Activated CD8-positive, alpha-beta memory T cell treated with anti-CD3 and anti-CD28 coated beads for 24 hours (primary cell): ENCODE measurements at places on chromosomes 3 and 15.

GRCh38 chr3:122502139-122502538, 12.6 kb downstream of the KPNA1 start:
- DNase-seq = no peak

GRCh38 chr15:59741274-59741906, 52.3 kb upstream of the BNIP2 start:
- no peak for DNase-seq

DNA sequence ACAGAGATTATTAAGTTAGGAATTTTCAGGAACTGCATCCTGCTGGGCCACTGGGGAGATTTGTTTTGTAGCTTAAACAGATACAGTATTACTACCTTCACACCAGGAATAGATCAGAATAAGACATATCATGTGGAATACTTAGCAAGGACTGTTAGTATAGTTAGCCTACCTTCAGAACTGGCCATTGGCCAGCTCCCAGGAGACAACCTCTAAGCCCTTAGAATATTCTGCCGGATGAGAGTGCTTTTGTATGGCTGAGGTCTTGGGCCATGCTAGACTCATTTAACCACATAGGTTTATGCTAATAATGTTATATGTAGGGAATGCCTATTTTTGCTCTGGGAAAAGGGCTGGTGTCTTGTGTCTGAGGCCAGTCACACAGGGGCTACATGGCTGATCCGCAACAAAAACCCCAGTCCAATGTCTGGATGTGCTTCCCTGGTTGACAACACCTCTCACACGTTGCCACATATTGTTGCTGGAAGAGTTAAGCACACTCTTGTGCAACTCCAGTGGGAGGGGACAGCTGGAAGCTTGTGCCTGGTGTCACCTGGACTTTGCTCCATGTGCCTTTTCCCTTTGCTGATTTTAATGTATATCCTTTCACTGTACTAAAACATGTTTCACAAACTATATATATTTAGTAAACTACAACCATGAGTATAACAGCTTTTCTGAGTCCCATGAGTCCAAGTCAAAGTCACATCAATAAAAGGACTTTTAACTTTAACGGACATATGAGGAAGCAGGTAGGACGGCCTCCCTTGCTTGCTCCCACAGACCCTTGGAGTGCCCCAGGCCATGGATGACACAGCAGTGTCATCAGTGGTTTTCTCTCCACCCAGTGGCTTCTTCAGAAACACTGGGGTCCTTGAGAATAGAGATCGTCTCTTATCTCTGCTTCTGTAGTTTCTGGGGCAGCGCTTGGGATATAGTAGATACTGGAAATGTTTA, 118.0 kb upstream of the C3orf80 start:
- no peak for DNase-seq

DNA sequence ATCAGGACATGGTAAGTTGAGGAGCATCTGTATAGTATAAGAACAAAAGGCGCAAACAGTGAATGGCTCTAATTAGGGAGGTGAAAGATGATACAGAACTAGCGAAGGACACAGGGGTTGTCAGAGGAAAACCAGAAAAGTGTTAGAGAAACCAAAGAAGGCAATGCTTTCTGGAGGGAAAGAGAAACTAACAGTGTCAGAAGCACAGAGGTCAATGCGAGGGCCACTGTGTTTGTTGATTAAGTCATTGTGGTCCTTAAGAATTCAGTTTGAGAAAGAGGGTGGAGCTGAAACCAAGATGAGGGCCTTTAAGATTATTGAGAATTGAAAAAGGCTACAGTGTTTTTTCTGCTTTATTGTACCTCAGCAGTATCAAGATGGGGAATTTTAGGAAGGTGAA, 28.8 kb downstream of the ATG7 start:
- no peak for DNase-seq

GRCh38 chr15:40130799-40131502, 22.3 kb upstream of the BMF start:
- no peak for DNase-seq

GRCh38 chr3:157204880-157205279, 44.9 kb upstream of the CCNL1 start:
- no peak for DNase-seq

DNA sequence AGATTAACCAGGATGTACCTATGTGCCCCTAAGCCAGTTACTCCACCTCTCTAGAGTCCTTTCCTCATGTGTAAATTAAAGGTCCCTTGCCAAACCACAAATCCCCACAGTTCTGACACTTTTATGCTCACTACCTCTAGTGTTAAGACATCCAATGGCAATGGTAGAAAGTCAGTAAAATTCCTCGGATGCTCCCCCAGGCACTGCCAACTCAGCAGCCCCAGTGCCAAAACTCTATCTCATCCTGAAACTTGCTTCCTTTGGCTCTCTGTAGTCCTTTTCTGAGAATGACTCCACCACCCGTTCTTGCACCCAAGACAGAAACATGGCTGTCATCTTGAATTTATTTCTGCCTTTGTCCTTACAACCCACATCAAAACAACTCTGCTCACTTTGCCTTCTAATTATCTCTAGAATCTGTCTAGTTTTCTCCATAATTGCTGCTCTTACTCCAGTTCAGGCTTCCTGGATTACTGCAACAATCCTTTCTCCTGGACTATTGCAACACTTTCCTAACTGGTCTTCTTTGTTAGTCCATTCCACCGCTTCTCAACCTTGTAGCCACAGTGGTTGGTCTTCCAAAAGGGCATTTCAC, 41.6 kb downstream of the MB21D2 start:
- no peak for DNase-seq

- no peak for DNase-seq
Observed at GRCh38 chr15:82858932-82859331, 49.5 kb downstream of the WHAMM start.

GRCh38 chr15:52292780-52293392, 2.7 kb downstream of the MYO5C start:
- DNase-seq = no peak

GRCh38 chr3:85846940-85847339, 888.2 kb downstream of the CADM2 start:
- no peak for DNase-seq

DNA sequence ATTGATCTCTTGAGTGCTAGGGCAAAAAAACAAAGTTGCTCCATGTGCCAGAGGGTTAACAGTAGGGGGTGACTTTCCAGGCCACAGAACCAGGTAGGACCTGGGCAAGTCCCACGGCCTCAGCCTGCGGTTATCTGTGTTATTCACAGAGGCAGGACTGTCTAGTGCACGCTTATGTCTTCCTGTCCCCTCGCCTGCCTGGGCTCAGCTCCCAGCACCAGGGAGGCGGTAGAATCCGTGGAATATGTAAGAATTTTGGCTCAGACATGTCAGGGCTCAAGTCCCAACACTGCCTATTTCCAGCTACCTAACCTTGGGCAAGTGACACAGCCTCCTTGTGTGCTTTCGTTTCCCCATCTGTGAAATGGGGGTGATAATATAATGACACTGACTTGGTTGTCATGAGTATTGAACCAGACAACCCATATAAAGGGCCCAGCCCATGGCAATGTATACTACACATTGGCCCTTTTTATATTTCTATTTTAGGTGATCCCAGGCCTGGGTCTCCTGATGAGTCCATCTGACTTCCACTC, 44.3 kb upstream of the FLNB start:
- DNase-seq = no peak

DNA sequence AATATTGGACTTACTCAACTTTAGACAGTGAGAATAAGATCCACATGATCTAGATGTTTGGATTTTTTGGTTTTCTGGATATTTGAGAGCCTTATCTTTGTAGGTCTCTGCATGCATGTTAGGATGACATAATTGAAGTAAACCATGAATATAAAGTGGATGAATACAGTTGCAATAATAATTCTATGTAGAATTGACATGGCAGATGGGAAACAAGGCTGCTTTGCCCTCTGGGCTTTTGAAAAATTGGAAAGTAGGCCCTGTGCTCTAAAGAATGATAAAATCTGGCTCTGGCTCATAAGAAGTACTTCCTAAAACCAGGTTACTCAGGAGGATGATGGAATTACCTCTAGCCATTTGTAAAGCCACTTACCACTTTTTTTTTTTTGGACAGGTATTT, 86.9 kb downstream of the ZNF609 start:
- DNase-seq = no peak

DNA sequence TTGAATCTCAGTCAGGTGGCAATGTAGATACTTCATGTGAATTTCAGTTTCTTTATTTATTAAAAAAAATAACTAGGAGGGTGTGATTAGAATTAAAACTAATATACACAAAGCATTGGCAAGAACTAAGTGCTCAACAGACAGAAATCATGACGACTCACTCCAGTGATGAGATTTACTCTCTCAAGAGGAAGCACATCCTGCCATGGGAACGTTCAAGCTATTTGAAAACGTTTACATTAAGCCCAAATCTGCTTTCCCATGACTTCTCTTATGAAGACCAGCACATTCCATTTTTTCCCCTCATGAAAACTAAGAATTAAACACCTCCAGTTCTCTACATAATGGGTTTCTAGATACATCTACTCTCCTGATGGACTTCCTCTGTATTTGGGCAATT, 8.5 kb downstream of the WDR53 start:
- no peak for DNase-seq

- no peak for DNase-seq
Observed at GRCh38 chr15:34708422-34708821, 46.4 kb downstream of the GJD2 start.

DNA sequence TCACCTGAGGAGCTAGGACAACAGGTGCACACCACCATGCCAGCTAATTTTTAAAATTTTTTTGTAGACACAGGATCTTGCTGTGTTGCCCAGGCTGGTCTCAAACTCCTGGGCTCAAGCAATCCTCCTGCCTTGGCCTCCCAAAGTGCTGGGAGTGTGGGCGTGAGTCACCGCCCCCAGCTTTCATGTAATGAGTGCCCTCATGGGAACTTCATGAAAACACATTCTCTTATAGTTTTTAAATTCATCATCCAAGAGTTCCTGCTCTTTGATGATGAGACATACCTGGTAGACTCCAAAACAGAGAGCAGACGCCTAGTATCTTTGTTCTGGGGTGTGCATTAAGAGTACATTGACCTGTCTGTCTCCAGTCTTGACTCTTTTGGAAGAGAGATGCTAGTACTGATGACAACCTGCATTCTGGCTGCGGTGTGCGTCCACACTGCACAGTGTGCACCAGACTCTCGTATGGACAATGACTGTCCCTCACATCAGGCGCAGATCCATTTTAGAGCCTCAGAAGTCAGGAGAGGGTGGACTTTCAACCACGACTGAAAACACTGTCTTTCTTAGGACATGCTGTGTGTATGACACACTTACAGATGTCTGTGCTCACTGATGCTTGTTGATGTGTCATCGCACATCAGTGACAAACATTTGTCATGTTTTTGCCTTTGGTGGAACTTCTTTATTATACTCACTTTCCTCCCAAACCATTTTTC, 2.0 kb downstream of the NRROS start:
- DNase-seq = no peak

DNA sequence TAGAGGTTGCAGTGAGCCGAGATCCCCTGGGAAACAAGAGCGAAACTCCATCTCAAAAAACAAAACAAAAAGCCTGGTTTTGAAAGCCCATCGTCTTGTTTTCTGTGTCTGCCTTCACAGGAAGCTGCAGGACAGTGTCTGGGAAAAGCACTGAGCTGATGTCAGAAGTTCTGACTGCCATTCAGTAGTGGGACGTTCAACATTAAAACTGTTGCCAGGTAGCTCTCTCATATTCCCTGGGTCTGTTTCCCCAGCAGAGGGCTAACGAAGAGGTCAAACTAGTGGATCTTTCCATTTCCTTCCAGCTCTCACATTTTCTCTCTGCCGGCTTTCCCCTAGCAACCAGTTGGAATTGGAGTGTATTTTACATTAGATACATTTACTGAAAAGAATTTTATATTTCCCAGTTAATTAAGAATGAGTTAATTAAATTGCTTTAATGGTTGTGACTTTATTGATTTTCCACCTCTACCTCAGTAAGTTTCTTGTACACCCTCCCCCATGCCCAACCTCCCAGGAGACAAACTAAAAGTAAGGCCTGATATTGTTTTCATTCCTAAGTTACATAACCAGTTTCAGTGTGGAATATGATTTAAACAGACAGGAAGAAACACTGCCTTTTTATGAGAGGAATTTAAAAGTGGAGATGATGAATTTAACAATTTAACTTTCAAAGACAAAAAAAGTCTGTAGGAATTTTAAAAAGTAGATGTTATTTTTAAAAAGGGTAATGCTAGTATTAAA, 29.9 kb downstream of the RCN2 start:
- DNase-seq = no peak

DNA sequence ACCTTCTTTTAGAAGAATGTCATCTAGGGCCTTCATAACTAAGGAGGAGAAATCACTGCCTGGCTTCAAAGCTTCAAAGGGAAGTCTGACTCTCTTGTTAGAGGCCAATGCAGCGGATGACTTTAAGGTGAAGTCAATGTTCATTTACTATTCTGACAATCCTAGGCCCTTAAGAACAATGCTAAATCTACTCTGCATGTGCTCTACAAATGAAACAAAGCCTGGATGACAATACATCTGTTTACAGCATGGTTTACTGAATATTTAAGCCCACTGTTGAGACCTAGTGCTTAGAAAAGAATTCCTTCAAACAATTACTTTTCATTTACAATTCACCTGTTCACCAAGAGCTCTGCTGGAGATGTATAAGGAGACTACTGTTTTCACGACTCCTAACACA, 160.4 kb upstream of the EPHA3 start:
- no peak for DNase-seq

DNA sequence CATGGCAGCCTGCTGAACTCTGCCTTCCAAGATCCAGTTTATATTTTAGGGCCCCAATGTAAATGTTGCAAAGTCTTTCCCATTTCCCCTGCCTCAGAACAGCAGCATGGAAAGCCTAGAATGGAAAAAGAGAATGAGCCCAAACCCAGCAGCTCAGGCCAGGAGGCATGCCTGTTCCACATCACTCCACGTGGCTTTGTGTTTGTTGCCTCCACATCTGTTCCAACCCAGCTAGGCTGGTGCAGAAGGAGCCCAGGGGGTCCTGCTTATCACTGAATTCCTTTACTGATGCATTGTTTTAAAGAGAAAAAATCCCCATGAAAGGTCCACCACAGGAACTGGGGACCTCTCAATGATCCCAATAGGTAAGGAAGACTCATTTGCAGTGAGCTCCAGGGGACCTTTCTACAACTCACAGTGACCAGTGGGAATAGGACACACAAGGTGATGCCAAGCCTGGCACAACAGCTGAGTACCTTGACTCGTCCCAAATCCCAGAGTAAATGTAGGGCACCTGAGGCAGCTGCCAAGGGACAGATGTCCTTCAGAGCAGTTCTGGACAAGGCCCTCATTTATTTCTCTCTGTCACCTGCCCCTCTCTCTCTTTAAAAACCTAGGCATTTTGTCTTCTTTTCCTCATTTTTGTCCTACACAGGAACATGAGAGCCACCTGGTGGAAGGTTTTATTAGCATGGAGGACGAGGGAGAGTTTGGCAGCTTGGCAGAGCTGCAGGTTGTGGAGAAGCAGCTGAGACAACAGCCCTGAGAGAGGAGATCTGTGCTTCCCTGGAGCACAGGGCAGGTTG, 41.7 kb upstream of the ADAMTS17 start:
- no peak for DNase-seq

GRCh38 chr15:64635499-64636495, 139.6 kb downstream of the RBPMS2 start:
- no peak for DNase-seq

GRCh38 chr15:71506946-71507345, 303.4 kb upstream of the NR2E3 start:
- DNase-seq = no peak

- DNase-seq = no peak
Observed at GRCh38 chr15:33584797-33585196, 274.0 kb downstream of the RYR3 start.

- DNase-seq = peak; percentile 54
Observed at GRCh38 chr3:5005367-5005766, 26.1 kb downstream of the BHLHE40 start.
